Fibroblast of mammary gland (primary cell): ENCODE measurements at places on chromosomes 12 and 14.

- no peak for DNase-seq
Observed at GRCh38 chr12:52355176-52355575, 12.1 kb downstream of the KRT85 start.

DNA sequence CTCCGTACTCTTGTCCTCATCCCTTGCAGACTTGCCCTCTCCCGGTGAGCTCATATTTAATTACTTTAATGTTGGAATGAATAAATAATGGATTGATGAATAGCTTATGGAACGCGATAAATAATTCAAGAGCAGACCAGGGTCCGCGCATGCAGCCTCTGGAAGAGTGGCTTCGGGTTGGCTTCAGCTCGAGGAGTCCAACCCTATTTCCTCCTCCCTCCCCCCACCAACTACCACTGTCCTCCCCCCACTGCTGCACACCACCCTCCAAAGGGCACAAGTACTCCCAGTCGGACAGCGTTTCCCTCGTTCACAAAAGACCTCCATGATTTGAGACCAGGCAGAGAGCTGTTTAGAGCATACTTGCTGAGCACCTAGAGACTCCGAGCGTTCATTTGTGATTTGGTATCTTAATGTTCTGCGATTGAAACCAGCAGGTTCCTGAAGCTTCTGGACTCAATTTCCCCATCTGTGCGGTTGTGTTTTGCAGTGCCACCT lies 647 bp upstream of the SIX1 start:
- DNase-seq = peak; percentile 33

GRCh38 chr12:20187456-20187855 lies 180.9 kb upstream of the PDE3A start:
- DNase-seq = no peak

GRCh38 chr12:51382173-51382572 lies 9.0 kb downstream of the GALNT6 start:
- no peak for DNase-seq

GRCh38 chr12:219891-220352 lies 6.0 kb upstream of the SLC6A12 start:
- DNase-seq = peak; percentile 49

- DNase-seq = no peak
Observed at GRCh38 chr12:114343585-114344302, 62.2 kb downstream of the TBX5 start.

- peak; percentile 31 for DNase-seq
Observed at GRCh38 chr14:104957146-104958113, 20.7 kb downstream of the AHNAK2 start.

DNA sequence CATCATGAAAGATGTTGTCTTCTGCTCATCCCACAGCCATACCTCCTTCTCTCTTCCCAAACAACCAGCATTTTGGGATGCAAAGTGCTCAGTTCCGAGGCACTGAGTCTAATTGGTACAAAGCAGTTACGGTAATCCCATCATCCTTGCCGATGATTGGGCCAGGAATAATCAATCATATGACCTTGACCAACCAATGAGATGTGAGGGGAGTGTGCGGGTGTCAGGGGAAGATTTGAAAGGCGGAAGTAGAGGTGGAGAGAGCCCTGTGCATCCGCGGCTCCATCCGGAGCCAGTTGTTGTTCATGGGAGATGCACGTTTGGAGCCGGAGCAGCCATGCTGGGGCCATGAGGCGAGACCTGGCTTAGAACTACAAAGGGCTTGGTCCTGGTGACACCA lies 67.3 kb downstream of the SYNE3 start:
- no peak for DNase-seq

GRCh38 chr14:105700622-105701288 lies 174.4 kb downstream of the TMEM121 start:
- DNase-seq = no peak

- DNase-seq = no peak
Observed at GRCh38 chr12:6822426-6823135, 960 bp downstream of the GPR162 start.
